ENCODE measurements at places on chromosomes 2 and 18.
A peak's percentile ranks its signal among the peaks of the same experiment; 100 is the strongest.

DNA sequence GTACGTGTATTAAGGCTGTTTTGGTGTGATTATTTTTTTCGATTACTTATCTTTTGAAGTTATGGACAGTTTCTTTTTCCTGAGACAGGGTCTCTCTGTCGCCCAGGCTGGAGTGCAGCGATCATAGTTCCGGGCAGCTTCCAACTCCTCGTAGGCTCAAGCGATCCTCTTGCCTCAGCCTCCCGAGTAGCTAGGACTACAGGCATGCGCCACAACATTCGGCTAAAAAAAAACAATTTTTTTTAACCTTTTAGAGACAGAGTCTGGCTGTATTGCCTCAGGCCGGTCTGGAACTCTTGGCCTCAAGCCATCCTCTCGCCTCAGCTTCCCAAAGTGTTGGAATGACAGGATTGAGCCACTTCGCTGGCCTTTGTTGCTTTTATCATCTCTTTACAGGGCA lies 945 bp downstream of the HAT1 start:
- DNase-seq: no peak

- DNase-seq: no peak
Observed at GRCh38 chr2:37551783-37552182, 119.7 kb downstream of the CDC42EP3 start.

- no peak for DNase-seq
Observed at GRCh38 chr2:168712053-168712452, 90.4 kb upstream of the NOSTRIN start.

DNA sequence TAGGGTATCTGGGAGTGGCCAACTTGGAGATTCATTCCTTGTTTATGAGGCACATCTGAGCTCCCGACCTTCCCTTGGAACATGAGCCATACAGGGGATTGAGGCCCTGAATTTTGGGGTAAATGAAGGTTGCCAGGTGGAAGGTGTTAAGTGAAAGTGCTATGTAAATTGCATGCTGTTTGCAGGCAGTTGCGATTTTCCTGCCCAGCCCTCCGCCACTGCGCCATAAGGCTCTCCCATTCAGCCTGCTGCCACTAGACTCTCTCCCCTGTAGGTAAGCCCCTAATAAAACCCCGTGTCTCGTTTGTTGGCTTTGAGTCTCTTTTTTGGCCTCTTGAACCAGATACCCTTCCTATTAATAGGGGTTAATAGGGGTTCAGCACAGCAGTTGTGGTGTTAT lies 33.8 kb downstream of the PCARE start:
- no peak for DNase-seq

- no peak for DNase-seq
Observed at GRCh38 chr2:85936421-85937068, 47.8 kb upstream of the ST3GAL5 start.

DNA sequence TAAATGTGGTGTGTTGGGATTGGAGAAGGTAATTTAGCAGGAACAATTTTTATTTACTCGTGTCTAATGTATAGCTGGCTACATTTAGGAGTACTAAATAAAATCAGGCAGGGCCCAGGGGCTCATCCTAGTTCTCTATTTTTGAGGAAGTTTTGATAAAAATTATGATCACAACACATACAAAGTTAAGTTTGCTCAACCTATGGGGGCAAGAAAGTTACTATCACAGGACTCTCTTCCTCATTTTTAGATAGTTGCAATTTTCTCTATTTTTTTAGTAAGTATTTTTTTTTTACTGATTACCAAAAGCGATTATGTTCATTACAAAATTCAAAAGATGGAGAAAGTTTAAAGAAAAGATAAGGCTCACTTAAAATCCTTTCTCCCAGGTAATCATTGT lies 60.0 kb upstream of the RPE start:
- DNase-seq: no peak

- no peak for DNase-seq
Observed at GRCh38 chr18:37392648-37393047, 172.9 kb downstream of the CELF4 start.

DNA sequence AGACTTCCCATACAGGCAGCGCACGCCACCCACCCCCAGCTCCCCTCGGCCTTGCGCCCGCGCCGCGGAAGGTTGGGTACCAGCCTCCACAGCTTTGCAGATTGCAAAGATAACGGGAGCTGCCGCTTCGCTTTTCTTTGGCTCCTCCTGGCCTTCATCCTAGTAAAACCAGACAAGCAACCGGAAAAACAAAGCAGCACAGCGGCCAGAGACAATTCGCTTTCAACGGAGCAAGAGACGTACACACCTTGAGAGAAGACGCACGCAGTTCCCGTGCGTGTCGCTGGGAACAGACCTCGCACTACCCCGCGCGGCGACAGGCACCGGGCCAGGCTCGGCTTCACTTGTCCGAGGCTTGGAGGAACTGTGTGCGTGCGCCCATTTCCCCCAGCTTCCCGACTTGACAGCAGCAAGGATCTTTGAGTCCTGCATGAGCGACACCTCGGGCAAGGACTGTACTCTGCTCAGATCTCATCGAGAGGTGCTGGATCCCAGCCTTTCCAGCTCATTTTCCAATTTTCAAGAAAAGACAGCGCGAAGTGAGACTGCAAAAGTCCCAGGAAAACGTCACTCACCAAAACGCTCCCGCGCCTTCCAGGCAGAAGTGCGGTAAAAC lies 964 bp downstream of the ZBTB7C start:
- DNase-seq: no peak

DNA sequence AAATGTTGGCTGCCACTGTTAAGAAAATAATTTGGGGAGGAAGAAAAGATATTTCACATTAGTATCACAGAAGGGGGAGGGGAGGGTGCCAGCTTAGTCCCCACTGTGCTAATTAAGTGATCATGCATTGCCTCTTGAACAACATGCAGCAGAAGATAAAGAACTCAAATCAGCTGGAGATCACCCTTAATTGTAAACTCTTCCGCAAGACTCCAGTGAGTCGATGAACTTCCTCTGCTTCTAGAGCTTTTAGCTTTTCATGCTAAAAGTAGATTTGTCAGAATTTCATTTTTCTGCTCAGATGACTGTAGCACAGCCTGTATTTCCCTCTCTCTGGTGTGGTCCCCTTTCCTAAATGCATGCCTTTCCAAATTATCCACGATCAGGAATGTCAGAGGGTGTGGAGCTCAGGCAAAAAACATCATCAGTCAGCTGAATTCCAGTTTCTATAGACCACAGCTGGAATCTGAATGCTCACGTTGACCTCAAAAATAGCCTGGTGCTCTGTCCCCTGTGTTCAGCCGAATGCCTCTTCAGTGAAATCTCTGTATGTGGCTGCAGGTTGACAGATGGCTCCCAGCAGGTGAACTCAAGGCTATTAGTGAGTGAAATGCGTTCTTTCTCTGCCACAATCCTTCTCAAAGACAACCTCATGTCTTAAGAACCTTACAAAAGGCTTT lies 156.8 kb upstream of the UNC80 start:
- no peak for DNase-seq

DNA sequence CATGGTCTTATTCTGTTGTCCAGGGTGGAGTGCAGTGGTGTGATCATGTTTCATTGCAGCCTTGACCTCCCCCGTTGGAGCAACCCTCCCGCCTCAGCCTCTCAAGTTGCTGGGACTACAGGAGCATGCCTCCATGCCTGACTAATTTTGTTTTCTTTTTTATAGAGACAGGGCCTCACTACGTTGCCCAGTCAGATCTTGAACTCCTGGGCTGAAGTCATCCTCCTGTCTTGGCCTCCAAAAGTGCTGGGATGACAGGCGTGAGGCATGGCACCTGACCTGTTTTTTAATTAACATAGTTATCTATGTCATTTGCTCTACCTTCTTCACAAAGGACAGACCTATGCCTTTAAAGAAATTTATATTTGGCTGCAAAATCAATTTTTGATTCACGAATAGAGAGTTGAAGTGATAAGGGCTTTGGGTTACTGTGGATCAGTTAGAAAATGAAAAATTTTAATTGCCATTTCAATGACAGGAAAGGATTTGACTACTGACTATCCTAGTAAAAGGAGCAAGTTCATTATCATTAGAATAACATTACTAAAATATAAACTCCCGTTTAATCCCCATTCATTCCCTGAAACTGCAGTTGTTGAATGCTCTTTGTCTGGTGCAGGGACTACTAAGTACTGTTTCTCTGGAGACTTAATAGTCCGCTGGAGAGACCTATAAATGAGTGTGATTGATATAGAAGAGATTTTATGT lies 3.7 kb downstream of the RNF138 start:
- no peak for DNase-seq

- peak; percentile 5 for DNase-seq
Observed at GRCh38 chr2:28276076-28276618, 116.5 kb upstream of the FOSL2 start.

DNA sequence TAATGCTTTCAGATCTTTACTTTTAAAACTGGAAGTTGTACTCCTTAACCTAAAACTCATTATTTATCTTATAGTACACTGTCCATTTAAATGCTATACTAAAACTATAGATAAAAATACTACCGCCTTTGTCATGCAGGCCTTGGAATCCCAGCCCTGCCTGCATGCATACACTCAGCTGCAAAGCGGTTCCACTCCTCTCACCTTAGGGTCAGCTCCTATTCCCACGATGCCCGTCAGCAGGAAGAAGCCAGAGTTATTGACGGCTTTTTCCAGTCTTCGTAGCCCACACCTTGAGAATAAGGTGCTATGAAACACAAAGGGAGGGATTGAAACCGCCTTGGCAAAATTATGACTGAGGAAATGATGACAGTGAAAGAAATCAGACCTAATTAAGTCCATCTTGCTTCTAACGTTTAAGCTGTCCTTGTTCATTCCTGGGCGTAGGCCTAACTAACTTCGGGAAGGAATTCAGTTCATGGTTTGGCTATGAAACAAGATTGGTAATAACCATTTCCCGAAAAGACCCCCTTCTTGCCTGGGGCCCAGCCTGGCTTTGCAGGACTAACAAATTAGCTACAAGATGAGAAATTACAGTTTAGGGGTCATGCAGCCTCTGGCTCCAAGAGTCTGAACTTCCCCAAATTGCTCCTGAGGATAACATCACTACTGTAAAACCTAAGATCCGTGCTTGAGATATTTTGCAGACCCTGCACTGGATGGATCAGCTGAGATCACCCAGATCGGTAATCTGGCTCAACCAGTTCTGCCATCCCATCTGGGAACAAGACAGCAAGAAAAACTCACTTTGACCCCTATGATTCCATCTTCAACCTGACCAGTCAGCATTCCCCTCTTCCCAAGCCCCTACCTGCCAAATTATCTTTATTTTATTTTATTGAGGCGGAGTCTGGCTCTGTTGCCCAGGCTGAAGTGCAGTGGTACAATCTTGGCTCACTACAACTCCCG lies 17.1 kb downstream of the EPB41L5 start:
- DNase-seq: no peak

GRCh38 chr2:71453404-71454220 lies at the start of gene DYSF:
DYSF (plus strand) TSS chr2:71453561.
- peak; percentile 13 for DNase-seq

DNA sequence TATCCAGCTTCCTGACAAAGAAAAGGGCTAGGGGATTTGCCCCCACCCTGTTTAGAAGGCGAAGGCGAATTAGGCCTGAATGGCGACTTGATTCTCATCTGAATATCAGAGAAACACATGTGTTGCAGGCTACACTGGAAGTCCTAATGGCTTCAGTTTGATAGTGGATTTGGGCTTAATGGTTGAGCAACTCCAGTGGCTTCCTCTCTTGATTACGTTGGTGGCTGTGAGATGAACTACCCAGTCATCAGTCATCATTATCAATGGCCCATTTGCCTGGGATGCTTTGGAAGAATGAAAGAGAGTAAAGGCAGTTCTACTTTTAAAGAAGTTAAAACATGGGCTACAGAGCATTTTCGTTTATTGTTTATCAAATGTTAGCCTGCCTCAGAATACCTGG lies 60.9 kb upstream of the IL1R1 start:
- DNase-seq: no peak

- no peak for DNase-seq
Observed at GRCh38 chr18:26044807-26045206, 45.6 kb downstream of the SS18 start.

Data from NCI-H1105 treated with DMSO at 0.1 percent for 48 hours (cell line).